ENCODE measurements at places on chromosomes 5 and 9. TPM values are rescaled to one million over a fixed set of nuclear protein-coding genes. Genes with fewer than 3 reads are reported as not detected.

IFNB1 gene
- not detected for total RNA-seq

N4BP3 gene
- total RNA-seq = 3.4 TPM

IRX2 gene
- total RNA-seq = not detected

ZNG1C gene
- total RNA-seq = 34.6 TPM

PAEP gene
- total RNA-seq = not detected

TRAF1 gene
- 77.1 TPM for total RNA-seq

ZNF454 gene
- total RNA-seq = not detected

GADD45G gene
- 3.0 TPM for total RNA-seq

ERAP2 gene
- total RNA-seq = 144 TPM

PHF24 gene
- not detected for total RNA-seq

IL17B gene
- not detected for total RNA-seq

PCDHB2 gene
- total RNA-seq = 0.05 TPM

SLC34A1 gene
- total RNA-seq = 0.38 TPM

FOXI1 gene
- not detected for total RNA-seq

KIAA0825 gene
- total RNA-seq = 1.5 TPM
